Stimulated activated CD4-positive, alpha-beta T cell treated with anti-CD3 and anti-CD28 coated beads, Interleukin-1b, Interleukin-23, amount 100 ng/mL, for 24 hours (primary cell): ENCODE measurements at places on chromosomes 13 and 19.

- DNase-seq: no peak
Observed at GRCh38 chr19:35310811-35311465, 18.0 kb upstream of the CD22 start.

DNA sequence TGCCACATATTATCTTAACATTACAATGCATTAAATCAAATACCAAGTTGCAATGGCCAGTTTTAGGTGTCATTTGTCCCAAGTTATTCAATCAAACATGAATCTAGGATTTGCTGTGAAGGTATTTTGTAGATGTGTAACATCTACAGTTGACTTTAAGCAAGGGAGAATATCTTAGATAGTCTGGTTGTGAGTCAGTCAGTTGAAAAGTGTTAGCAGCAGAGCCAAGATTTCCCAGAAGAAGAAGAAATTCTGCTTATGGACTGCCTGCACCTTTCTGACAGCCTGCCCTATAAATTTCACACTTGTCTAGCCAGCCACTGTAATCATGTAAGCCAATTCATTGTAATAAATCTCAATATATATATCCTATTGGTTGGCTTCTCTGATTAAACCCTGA is 41.3 kb upstream of the INTS6 start:
- no peak for DNase-seq

GRCh38 chr19:51108805-51109146 is 567 bp upstream of the CTU1 start:
- DNase-seq: no peak

DNA sequence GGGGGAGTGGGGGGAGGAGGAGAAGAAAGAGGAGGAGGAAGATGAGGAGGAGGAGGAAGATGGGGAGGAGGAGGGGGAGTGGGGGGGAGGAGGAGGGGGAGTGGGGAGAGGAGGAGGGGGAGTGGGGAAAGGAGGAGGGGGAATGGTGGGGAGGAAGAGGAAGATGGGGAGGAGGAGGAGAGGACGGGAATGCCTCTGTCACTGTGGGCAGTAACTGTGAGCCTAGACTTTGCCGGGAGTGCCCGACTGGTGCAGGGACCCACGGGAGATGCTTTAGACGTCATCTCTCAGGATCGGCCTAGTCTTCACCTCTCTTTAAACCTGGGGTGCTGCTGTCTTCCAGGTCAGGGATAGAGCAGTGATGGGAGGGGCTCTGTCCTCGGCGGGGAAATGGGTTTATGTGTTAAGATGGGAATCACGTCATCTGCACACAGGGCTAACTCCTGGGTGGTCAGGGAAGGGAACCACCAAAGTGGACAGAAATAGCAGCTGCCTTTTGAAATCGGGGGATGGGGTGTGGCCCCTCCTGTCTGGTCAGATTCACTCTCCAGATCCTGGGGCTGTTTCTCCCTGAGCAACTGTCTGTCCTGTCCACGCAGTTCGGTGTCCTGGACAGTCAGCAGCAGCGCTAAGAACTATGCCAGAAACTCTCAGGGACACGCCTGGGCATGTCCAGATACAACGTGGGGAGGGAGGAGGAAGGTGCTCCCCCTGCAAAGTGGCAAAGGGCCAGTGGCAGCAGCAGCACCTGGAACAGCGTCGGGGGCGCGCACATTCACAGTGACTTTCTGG is 26.9 kb downstream of the GAS6 start:
- no peak for DNase-seq

GRCh38 chr19:35119091-35119490 is 3.5 kb downstream of the FXYD3 start:
- no peak for DNase-seq

DNA sequence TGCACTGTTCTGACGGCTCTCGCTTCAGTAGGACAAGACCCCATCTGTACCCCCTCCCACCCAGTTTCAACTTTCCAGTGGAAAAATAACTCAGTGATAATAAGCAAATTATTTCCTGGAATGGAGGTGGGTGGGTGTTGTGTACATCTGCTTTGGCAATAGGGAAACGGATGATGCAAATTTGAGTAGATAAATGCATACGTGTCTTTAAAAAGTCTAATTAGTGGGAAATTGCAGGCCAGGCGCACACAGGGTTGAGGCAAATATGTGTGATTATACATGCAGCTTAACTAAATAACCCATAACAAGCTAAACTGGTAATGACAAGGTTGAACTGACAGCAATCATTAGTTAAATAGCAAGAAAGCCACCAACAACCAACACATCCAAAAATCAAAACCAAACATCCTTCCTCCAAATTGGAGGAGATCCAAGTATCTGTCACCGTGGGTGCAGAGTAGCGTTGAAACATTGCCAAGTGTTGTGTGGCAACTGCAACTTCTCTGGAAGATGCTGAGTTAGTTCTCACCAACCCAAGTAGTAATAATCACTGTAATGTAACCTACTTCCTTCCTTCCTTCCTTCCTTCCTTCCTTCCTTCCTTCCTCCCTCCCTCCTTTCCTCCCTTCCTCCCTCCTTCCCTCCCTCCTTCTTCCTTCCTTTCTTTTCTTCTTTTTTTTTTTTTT is 54.6 kb downstream of the TRPM4 start:
- DNase-seq: no peak

- DNase-seq: no peak
Observed at GRCh38 chr19:45560686-45561085, 23.9 kb downstream of the OPA3 start.

DNA sequence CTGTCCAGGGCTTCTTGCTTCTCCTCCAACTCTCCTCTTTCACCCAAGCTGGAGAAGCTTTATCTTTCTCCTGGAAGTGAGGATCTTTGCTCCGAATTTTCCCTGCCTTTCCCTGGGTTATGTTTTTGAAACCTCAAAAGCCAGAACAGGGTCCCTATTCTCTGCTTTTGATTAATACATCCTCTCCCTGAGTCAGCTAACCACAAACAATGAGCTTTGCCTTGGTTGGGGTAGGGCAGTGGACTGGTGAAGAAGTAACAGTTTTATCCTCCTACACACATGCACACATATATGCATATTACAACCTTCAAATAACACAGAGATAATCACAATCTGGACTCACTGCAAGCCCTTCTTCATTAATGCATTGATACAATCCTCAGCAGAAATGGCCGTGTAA is 44.6 kb downstream of the DLEU7 start:
- no peak for DNase-seq

DNA sequence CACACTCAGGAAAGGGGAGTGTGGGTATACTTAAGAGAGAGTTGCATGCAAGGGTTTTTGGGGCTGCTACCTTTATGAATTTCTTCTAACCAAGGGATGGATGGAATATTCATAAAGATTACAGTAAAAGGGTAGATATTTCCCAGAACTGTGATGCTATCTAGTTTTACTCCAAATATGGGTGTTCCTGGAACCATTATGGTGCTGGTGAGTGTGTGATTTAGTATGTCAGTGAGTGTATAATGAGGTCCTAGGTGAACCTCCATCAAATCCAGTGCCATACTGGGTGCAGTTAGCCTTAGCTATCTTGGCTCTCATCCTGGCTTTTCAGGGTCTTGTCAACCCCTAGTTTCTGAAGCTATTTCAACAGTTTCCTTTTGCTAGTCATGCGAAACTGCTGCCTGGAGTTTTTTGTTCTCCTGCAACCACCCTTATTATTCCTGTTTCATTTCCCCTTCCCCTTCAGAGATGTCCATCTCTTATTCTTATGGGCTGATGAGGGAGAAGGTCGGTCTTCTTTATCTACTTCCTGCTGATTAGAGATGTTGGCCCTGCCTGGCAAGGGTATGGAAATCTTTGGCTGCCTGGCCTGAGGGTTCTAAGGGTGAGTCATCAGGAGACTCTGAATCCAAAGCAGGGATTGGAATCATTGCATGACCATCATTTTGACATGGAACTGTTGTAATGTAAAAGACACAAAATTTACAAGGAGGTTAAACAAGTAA is 202.3 kb downstream of the NBEA start:
- DNase-seq: no peak

- no peak for DNase-seq
Observed at GRCh38 chr19:19696386-19696785, 27.7 kb downstream of the ZNF101 start.

GRCh38 chr13:31870511-31870910 is 131.2 kb downstream of the RXFP2 start:
- no peak for DNase-seq

DNA sequence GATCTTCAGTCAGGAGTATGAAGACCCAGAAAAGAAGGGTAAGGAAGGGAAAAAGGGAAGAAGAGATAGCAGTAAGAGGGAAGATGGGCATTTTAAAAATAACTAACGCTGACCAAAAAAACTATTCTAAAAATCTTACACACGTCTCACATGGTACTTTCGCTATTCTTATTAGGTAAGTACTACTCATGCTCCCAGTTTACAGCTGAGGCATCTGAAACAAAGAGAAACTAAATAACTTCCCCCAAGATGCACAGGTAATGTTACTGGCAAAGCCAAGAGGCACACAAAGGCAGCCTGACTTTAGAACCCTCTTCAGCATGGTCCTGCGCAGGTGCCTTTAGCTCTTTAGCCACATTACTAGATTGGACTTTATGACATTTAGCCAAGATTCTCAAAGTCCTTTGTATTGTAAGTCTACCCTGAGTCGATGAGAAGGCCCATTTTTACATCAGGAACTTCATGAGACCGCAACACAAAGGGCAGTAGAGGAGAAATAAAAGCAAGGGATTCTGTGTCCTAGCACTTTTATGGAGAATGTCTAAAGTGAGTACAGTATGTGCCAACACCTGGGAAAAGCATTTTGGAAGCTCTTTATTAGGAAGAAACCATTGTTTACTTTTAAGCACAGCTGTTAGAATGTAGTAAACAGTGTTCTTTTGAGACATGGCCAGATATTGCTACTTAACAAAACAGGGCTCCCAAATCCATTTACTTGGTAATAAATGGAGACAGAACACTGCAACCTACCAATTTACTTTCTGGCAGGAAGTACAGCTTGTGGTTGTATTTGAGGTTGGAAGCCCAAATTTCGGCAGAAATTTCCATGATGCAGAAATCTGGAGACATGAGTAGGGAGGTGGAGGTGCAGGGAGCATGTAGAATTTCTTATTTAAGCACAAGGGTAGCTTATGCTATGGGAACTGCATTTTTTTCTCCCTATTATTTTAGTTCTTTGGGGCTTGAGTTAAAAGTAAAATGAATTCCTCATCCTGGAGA is 250.7 kb downstream of the KCTD12 start:
- no peak for DNase-seq

- DNase-seq: no peak
Observed at GRCh38 chr19:42555801-42556200, 27.5 kb upstream of the CEACAM1 start.

DNA sequence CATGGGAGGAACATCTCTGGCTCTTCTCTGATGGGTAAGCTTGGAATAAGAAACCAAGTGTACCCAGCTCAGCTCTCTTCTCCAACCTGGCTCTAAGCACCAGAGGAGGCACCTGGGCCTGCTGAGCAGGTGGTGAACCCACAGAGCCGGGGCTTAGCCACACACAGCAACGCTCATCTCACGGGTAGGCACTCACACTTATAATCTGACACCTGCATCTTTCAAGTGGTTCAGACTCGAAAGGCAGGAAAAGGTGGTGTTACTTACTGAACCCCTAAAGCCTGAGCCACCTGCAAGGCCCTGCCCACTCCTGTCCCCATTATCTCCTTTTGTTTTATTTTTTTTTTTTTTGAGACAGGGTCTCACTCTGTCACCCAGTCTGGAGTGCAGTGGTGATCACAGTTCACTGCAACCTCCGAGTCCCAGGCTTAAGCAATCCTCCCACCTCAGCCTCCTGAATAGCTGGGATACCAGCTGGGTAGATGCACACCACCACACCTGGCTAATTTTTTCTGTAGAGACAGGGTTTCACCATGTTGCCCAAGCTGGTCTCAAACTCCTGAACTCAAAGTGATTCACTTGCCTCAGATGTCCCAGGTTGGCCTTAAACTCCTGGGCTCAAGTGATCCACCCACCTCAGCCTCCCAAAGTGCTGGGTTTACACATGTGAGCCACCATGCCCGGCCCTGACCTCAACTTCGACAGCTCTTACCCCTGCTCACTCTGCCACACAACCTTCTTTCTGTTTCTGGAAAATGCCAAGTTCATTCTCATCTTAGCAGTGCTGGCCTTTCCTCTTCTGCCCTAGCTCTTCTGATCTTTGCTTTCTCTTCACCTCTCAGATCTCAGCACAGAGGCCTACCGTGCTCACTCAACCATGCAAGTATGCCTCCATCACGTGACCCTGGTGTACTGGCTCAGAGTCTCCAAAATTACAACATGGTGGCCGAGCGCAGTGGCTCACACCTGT is 9.7 kb downstream of the FBXL12 start:
- DNase-seq: no peak
